ENCODE measurements at places on chromosomes 6 and 20.
A peak's percentile ranks its signal among the peaks of the same experiment; 100 is the strongest.

DNA sequence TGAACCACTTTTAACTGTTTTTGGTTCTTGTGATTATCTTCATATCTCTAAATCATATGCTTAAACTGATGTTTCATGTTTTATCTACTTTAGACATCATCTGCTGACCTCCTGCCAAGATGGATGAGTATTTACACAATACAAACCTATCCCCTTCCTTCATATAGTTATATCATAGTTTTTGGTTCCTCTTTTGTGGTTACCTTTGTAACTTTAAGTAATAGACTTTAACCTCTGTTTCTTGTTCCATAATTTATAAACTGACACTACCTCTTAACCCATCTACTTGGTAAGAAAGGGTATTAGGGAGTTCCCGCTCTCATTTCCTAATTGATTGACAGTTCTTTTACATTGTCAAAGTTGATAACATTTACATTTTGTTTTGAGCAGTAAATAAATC lies 11.9 kb downstream of the PCMT1 start:
- no peak for DNase-seq

DNA sequence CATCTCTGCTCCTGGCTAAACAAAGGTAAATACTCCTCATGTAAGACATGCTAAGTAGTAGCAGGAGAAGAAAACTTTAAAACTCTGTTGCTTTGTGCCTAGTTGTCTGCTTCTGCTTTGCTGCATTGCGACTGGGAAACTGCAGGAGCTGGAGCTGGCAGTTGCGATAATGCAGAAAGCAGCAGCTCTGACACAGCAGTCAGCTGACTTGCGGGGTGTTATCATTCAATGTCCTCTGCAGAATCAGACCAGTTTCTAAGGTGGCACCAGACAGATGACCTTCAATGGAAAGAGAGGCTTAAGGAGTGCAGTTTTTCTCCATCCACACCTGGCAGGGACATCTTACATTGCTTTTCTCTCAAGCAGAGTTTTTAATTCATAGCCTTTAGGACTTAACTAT lies 69.9 kb upstream of the SOX4 start:
- no peak for DNase-seq

GRCh38 chr20:2942439-2942838 lies 69.2 kb downstream of the PTPRA start:
- no peak for DNase-seq

- DNase-seq, result no peak
Observed at GRCh38 chr6:3315841-3316240, 57.1 kb downstream of the PSMG4 start.

DNA sequence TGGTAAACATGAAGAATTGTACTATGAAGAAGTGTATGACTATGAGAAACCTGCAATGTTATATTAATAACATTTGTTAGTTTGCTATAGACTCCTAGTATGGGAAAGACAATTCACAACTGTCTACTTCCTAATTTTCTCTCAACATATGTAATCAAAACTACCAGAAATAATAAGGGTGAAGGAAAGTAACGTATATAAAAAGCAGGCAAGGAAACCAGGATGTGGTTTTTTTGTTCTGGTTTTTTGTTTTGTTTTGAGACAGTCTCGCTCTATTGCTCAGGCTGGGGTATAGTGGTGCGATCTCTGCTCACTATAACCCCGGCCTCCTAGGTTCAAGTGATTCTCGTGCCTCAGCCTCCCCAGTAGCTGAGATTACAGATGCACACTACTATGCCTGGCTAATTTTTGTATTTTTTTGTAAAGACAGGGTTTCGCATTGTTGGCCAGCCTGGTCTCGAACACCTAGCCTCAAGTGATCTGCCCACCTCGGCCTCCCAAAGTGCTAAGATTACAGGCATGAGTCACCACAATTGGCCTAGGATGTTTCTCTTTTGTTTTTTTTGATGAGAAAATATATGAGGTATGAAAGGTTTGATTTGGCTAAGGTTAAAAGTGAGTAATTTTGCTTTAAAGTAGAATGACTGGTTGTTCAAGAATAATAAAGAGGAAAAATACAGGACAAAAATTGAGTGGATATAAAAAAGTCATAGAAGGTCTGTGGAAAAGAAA lies 83.1 kb downstream of the PTCHD4 start:
- no peak for DNase-seq

DNA sequence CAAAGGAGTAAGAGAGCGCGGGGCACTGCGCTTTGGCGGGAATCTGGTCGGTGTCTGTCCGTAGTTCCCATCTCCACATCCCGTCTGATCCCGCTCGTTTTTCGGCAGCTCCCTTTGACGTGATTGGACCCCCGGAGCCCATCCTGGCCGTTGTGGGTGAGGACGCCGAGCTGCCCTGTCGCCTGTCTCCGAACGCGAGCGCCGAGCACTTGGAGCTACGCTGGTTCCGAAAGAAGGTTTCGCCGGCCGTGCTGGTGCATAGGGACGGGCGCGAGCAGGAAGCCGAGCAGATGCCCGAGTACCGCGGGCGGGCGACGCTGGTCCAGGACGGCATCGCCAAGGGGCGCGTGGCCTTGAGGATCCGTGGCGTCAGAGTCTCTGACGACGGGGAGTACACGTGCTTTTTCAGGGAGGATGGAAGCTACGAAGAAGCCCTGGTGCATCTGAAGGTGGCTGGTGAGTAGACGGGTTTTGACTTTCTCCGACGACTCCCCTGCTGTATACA lies 1.4 kb downstream of the BTN1A1 start:
- DNase-seq, result peak; percentile 12

- DNase-seq, result no peak
Observed at GRCh38 chr20:33881989-33882388, 70.8 kb downstream of the CHMP4B start.

DNA sequence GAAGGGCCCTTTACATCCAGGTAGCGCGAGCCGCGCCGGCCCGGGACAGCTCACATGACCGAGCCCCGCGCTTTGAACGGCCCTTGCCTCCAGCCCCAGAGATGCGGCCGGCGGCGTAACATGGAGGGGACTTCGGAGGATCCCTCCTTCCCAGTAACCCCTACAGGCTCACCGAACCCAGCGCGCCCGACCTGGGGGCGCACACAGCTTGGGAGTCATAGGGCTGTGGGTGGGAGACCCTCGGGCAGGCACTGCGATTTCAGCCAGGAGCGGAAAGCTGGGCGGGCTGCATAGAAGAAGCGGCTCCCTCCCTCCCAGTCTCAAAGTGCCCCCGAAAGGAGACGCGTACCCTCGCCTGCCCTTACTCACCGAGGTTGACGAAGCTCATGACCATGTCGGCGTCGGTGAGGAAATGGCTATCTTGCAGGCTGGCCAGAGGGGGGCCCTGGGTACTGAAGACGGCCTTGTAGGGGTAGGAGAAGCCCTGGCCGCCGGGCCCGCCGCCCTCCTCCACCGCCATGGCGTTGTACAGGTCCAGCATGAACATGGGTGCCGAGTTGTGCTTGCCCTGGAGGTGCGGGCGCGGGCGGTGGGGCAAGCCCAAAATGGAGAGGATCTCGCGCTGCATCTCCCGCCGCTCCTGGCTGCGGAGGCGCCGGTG lies 975 bp downstream of the BMP7 start:
- DNase-seq, result no peak

DNA sequence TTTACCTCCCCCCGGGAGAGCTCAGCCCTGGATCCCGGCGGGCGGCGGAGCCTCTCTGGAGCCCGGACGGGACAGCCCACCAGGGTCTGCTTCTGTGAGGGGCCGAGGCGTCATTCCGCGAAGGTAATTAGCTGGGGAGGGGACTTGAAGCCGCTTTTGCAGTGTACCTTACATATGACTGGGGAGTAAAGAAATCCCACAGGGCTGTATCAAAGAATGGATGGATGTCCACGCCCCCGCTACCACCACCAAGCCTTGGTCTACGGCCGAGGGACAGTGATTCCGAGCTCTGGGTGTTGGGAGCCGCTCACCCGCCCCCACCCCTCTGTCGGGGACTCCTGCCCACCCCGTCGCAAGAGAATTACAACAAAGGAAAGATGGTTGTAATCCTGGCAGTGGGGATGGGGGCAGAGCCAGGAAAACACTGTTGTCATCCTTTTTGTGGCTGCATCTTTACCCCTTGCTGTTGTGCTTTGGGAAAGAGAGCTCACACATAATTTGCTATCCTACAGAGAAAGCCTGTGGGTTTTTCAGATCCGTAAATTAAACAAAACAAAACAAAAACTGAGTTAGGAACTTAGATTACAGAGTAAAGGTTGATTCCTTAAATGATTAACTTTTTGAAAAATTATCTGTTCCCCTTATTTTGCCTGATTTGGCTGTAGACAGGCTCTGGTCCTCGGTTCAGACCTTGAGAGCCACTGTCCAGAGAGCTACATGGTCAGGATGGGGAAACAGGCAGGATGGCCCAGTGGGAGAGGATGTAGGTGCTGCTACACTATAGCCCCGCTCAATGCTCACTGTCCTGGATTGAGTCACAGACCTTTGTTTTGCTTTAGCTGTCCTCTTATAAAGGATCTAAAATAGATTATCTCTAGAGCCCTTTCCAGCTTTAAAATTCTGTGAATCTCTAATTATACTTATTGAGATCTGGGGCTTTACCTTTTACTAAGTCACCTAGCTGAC lies 997 bp upstream of the FBXO30 start:
- DNase-seq, result no peak

GRCh38 chr20:2879146-2879545 lies 5.9 kb downstream of the PTPRA start:
- DNase-seq, result no peak

- DNase-seq, result no peak
Observed at GRCh38 chr6:13250703-13251102, 77.6 kb downstream of the TBC1D7 start.
